ENCODE measurements at places on chromosomes 12 and 14. TPM values are rescaled to one million over a fixed set of nuclear protein-coding genes. Genes with fewer than 3 reads are reported as not detected.

The CAPS2 gene
- total RNA-seq: 6.6 TPM

The CLEC14A gene
- not detected for total RNA-seq

The SCN8A gene
- total RNA-seq: 0.27 TPM

The CLEC9A gene
- not detected for total RNA-seq

The NCOR2 gene
- 17.9 TPM for total RNA-seq

The ZFP36L1 gene
- 31.0 TPM for total RNA-seq

The MYF6 gene
- total RNA-seq: not detected

The GPR137C gene
- total RNA-seq: 0.49 TPM

DNA sequence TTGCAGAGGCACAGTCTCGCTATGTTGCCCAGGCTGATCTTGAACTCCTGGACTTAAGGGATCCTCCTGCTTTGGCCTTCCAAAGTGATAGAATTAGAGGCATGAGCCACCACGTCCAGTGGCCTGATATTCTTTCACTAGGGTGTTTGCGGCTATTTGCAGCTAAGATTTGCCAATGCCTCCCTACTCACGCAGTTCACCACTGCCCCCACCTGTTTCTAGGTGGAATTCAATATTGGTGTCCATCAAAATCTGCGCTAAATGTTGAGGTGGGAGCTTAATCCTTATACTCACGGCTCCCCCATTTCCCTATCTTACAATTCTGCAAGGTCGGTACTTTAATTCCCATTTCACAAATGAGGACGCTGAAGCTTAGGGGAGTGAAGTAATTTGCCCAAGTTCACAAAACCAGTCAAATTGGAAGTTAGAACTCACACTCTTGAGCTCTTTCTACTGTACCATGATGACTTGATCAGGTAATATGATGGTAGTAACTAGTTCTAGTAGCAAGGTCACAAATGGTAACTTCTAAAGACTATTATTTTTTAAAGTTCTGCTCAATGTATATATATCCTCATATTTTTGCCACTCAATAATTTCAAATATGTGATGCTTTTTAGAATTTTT is 22.1 kb upstream of the LRRC9 start:
- DNase-seq: peak; percentile 38

- no peak for DNase-seq
Observed at GRCh38 chr12:1054117-1054870, 63.3 kb downstream of the ERC1 start.

GRCh38 chr14:60681271-60681670 is 32.0 kb upstream of the SIX1 start:
- DNase-seq: no peak

- peak; percentile 89 for DNase-seq
Observed at GRCh38 chr12:570435-570920, 92.8 kb downstream of the NINJ2 start.

DNA sequence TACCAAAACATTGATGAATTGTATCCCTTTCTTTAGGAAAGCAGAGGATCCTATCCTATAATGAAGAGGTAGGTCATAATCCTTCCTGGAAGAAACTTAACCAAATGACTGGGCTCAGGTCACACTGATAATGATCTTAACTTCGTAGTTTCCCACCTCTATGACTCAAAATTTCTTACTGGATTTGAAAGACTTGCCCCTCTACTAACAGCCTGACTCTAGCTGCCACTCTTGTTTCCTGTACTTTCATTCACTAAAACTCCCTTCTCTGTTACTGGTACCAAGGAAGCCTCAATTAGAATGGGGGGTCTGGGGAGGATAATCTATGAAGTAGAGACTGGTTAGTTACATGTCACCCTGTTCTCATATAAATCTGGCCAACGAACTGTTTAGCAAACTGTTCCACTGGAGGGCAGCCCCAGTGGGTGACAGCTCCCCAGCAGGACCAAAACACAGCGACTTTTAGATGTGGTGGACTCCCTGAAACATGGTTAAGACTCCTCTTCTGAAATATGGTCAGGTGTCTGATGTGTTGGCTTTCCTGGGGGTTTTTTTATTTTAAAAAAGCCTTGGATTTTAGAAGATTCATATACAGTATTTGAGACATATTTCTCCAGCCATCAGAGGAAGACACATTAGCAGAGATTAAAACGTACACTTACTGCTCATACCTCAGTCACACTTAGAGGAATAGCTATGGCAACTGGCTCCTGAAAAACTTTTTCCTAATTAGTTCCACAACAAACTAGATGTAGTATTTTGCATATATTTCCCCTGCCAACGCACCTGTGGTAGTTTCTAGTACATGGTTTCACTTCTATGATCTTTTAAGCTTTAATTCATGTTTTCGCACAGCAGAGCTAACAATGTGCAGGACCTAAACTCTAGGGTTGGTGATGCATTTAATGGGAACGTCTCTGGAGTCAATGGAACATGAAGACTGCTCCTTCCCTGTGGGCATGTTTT is 72.3 kb downstream of the ACADS start:
- DNase-seq: no peak

GRCh38 chr12:52254965-52255751 is 19.3 kb upstream of the KRT86 start:
- DNase-seq: no peak

GRCh38 chr14:34053666-34054065 is 102.8 kb upstream of the EGLN3 start:
- no peak for DNase-seq

DNA sequence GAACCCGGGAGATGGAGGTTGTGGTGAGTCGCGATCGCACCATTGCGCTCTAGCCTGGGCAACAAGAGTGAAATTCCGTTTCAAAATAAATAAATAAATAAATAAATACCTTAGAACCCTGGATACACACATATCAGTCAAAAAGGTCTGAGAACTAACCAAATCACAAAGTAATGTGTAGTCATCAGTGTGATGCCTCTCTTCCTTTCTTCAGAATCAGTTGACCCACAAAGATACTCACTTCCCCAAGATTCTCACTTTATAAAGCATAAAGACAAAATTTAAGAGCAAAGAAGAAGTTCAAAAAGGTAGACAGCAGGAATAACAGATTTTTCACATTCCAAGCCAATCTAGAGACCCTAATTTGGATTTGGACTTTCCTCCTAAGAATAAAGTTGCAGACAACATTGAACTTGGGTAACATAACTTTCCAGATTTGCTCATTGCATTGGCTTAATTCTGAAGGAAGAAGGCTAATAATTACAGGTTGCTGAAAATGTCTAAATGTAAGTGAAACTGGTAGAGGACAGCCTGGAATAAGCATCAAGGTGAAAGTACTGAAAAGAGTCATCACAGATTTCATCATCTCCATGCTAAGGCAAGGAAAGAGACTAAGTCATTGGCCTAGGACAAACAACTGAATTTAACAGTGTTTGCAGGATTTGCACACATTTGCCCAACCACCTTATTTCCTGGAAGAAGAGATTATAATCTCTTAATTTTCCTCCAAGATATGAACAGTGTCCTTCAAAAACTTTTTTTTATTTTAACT is 17.4 kb downstream of the TMED10 start:
- no peak for DNase-seq

DNA sequence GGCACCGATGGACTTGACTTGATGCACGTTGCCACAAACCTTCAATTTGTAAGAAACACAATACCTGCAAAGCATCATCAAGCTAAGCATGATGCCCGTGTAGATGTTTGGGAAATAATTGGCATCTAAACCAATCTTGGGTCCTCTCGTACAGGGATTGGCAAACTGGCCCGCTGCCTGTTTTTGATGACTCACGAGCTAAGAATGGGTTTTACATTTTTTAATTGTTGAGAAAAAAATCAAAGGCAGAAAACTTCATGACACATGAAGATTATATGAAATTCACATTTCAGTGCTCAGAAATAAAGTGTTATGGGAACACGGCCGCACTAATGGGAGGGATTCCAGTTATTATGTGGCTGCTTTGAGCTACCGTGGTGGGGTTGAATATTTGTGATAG is 10.9 kb downstream of the MTA1 start:
- DNase-seq: no peak

GRCh38 chr12:5022465-5023061 is 21.1 kb upstream of the KCNA5 start:
- peak; percentile 61 for DNase-seq

DNA sequence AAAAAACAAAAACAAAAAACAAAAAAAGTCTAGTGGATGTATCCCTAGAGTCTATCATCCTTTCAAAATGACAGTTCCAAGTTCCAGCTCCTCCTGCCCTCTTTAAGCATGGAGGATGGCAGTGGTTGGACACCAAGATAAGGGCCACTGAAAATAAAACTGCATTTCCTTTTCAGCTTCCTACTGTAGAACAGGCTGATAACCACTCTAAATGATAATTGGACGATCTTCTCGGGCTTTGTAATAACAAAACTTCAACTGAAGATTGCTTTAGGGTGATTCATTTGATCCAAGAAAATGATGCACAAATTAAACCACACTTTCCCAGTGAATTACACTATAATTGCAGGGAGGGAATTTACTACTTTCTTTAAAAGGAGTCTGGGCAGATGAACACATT is 42.2 kb upstream of the CRACR2A start:
- DNase-seq: no peak

DNA sequence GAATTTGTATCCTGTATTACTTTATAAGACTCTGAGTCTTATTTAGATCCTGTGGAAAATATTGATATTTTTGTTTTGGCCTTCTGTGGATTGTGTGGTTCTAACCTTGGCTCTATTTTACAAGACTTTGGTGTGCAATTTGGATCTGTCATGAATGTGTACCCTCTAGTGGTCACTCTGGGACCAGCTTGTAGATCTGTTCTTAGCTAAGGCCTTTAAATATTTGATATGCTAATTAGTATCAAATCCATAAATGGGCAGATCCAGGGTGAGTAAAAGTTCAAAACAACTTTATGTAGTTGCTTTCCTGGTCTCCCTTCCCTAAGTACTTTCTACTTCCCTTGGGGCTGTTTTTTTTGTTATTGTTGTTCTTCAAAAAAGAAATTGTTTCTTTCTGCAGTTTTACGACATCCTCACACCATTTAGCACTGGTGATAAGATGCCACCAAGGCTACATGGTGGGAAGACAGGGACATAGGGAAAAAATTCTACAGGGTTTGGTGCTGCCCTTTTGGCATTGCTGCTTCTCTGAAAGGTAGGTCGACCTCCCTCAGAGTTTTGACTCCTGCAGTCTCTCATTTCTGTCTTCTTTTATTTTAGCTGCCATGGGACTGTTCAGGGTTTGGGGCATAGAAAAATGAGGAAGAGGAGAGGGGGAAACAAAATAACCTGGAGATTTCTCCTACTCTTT is 238.5 kb downstream of the GPHN start:
- DNase-seq: peak; percentile 36

DNA sequence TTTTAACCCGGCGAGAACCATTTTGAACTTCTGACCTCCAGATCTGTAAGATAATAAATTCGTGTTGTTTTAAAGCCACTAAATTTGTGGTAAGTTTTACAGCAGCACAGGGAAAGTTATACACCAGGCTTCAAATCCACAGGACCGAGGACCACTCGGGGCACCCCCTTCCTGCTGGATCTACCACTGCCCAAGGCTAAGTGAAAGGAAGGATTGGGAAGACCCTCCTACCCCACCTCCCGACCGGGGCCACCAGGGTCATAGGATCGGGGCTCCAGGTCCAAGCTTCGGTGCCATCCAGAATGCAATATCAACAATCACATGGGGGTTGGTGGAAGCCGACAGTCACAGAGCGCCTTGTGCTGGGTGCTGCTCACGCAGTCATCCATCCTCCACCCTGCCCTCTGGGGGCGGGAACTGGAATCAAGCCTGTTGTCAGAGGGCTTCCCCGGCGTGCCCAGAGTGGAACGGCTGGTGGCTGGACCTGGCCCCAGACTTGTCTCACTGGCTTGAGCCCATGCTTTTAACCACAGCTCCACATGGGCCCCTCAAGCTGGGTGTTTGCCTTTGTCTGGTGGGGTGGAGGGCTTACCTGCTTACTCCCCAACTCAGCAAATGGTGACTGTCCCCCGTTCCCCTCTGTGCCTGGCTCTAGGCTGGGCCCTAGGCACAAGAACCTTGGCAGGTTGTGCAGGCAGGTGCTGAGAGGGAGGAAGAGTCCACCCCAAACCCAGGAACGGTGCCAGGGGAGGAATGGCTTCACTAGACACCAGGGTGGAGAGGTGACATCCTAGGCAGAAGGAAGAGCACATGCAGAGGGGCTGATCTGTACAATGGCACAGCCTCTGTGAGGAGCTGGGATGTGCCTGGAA is 180.3 kb upstream of the RTL1 start:
- no peak for DNase-seq

GRCh38 chr12:6644257-6644596 is 3.0 kb downstream of the ACRBP start:
- no peak for DNase-seq

DNA sequence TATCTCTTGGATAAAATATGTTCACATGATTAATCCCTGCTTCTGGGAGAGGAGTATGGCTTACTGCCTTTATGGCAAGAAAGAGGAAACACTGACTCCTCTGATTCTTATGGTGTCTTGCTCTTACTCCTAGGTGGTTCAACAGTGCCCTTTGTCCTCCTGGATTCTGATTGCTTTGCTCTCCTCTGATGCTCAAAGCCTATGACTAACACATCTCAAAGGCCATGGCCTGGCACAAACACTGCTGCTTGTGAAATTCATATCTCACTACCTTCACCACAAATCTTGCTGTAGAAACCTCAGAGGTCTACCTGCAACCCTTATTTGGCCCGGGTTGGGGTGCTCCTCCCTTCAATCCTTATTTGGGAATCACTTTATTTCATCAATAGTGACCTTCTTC is 217.2 kb downstream of the C12orf50 start:
- DNase-seq: peak; percentile 17

GRCh38 chr14:24162093-24162492 is 1.0 kb downstream of the IRF9 start:
- no peak for DNase-seq

GRCh38 chr12:94239332-94239993 is 91.1 kb downstream of the PLXNC1 start:
- DNase-seq: no peak

- DNase-seq: no peak
Observed at GRCh38 chr12:18696971-18697602, 40.7 kb downstream of the PLCZ1 start.

- DNase-seq: peak; percentile 93
Observed at GRCh38 chr12:28057856-28058615, 85.5 kb upstream of the PTHLH start.

GRCh38 chr12:128474916-128475315 is 207.9 kb downstream of the TMEM132C start:
- no peak for DNase-seq

DNA sequence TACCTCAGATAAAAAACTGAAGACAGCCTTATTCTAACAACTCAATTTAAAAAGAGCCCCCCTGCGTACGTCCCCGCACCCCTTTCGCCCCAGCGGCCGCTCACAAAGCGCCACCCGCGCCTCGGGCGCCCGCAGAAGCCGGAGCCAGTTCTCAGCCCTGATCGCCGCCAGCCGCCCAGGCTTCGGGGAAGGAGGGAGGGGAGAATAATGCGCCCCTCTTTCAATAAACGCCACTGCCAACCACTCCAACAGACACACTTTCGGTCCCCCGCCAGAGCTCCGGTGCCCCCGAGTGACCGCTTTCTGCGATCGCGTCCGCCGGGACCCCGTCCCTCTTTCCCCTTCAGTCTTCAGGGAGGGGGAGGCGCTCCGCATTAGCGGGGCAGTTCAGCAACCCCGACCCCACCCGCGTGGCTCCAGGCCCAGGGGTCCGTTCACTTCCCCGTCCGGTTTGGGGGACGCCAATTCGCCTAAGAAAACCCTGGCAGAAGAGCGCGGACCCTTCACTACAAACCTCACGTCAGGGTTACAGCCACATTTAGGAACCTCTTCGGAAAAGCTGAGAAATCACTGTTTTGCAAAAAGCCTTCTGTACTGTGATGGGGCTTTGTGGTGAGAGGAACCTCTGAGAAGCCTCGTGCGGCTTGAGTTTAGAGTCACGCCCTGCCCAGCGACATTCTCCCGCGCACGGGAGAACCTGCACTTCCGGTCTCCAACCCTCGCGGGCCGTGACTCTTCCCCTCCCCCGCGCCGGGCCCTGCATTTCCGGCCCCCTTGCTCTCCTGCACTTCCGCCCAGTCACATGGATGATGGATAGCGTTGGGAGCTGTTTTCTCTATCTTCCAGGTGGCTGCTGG is 18.7 kb downstream of the FOXG1 start:
- DNase-seq: peak; percentile 91
